ENCODE measurements at places on chromosomes 13 and 19.

GRCh38 chr13:41387576-41387975 is 69.8 kb upstream of the RGCC start:
- no peak for DNase-seq

DNA sequence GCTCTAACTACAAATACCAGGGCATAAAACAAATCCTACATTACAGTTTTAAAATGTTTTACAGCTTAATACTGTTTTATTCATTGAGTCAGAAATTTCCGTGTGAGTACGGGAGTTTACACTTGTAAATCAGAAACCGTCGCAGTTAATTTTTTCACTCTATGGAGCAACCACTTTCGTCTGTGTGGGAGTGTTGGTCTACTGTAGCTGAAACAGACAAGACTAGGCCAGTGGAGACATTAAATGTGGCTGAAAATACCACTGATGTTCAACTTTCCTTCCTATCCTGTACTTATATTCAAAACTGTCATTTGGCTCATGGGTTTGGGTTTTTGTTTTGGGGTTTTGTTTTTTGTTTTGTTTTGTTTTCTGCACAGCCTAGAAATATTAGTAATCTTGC is 268.7 kb downstream of the DCT start:
- no peak for DNase-seq

GRCh38 chr13:97506511-97506910 is 72.5 kb downstream of the RAP2A start:
- no peak for DNase-seq

GRCh38 chr13:107234319-107235073 is 666.6 kb upstream of the ARGLU1 start:
- no peak for DNase-seq

DNA sequence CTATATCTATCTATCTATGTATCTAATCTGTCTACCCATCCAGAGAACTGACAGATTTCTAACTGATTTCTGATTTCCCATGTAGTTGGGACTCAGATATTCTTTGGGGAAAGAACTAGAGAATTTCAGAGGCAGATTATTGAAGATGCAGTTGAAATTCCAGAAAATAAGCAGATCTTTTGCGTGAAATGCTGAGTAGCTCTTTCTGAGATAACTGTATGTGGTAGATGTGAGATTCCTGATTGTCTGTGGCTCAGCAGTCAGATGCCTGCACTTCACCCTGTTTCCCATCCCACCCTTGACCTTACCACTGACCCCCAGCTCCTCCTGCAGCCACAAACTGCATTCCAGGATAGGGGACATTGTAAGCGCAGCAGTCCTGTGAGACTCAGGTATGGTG is 61.5 kb downstream of the DGKH start:
- no peak for DNase-seq

DNA sequence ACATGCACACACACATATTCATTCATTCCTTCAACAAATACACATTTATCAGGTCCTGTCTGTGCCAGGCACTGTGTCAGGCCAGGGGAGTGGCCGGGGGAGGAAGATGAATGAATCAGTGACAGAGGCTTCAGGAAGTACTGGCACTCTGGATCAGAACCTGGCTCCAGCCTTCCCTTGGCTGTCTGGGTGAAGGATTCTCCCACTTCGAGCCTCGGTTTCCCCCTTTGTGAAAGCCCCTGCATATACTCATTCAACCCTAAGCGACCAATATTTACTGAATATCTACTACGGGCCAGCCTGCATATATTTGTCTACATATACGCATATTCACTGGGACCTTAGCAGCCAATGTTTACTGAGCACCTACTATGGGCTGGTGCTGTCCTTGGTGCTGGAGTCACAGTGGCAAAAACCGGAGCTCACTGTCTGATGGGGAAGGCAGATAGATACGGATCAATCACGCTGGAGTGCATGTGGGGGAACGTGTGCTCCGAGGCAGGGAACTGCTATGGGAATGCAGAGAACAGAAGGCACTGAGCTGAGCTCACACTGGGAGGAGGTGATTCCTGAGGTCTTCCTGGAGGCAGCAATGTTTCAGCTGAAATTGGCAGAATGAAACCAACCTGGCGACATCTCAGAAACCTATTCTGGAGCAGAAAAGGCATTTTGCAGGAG is 636 bp upstream of the ZNF579 start:
- no peak for DNase-seq

DNA sequence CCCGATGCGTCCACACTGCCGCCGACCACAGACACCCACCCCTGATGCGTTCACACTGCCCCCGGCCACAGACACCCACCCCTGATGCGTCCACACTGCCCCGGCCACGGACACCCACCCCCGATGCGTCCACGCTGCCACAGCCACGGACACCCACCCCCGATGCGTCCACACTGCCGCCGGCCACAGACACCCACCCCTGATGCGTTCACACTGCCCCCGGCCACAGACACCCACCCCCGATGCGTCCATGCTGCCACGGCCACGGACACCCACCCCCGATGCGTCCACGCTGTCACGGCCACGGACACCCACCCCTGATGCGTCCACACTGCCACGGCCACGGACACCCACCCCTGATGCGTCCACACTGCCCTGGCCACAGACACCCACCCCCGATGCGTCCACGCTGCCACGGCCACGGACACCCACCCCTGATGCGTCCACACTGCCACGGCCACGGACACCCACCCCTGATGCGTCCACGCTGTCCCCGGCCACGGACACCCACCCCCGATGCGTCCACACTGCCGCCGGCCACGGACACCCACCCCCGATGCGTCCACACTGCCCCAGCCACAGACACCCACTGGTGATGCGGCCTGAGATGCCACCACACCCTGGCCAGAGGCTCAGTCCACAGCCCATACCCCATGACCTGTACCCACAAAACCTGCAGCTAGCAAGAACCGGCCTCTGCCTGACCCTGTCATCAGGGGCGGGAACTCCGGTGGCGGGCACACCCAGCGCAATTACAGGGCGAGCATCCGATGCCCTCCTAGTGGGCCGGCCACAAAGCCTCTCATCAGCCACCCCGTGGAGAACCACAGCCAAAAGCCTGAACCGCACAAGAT is 28.4 kb downstream of the RASA3 start:
- no peak for DNase-seq

- DNase-seq, result no peak
These were observed 36.8 kb upstream of the ZNF536 start for GRCh38 chr19:30335306-30335886.

GRCh38 chr19:39816287-39817048 is 17.5 kb downstream of the DYRK1B start:
- no peak for DNase-seq

DNA sequence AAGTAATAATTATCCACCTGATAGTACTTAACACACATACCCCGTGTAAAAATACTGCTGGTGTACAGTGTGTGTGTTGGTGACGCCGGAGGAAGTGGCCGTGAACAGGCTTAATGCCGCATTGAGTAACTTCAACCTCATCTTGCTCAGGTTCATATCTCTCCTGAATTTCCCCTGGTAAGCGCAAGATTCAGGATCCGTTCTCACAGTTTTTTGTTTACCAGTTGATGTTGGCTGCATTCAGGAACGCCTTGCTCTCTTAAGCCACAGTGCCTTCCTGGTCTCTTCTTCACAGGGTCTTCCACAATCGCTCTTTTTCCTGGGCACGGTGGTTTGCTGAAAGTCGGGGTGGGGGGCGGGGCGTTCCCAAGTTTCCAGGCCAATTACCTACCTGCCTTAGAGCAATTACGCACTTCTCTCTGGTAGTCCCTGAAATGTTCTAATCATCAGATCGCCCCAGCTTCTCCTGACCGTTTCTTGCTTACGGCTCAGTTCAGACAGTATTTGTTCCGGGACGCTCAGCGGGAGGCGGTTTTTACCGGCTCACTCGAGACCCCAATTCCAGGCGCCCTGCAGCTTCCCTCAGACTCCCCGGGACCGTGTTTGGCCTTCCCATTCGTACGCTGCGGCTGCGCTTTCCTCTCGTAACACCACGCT is 706 bp upstream of the DNAJC3 start:
- DNase-seq, result no peak

DNA sequence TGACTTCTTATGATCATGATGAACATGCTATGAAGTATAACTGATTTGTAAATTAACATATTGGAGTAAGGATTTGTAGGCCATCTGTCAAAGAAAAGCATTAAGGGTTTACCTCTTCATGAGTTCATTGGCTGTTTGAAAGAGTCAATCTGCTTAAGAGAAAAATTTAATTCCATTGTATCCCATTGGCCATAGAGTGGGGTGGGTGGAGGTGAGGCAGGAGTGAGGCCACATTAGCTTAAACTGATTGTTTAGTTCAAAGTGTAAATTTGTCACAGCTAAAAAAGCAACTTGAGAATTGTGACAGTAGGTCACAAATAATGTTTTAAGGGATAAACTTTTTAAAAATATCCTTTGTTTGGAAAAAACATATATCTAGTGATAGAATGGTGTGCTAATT is 11.4 kb downstream of the GPR180 start:
- DNase-seq, result no peak

DNA sequence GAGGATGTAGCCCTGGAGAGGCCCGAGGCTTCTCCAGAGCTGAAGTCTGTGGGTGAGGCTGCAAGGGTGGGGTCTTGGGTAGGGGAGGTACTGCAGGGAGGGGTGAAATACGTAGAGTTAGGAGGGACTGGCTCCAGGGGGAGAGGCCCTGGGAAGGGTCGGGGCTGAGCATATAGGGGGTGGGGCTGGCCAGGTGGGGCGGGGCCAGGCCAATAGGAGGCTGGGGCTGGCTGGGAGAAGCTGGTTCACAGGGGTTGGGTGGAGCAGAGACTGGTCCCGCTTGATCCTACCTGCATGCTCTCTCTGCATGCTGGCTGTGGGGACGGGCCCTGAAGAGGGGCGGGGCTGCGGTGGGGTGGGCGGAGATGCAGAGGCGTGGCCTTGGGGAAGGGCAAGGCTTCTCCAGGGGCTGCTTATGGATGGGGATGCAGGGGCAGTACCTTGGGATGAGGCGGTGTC is 51.9 kb downstream of the CELF5 start:
- peak; percentile 90 for DNase-seq

- DNase-seq, result no peak
These were observed 2.7 kb downstream of the PRKACA start for GRCh38 chr19:14114854-14115253.

GRCh38 chr19:55096061-55096701 is 20.5 kb downstream of the EPS8L1 start:
- no peak for DNase-seq

- no peak for DNase-seq
These were observed 891.5 kb downstream of the EFNB2 start for GRCh38 chr13:105643966-105644365.

DNA sequence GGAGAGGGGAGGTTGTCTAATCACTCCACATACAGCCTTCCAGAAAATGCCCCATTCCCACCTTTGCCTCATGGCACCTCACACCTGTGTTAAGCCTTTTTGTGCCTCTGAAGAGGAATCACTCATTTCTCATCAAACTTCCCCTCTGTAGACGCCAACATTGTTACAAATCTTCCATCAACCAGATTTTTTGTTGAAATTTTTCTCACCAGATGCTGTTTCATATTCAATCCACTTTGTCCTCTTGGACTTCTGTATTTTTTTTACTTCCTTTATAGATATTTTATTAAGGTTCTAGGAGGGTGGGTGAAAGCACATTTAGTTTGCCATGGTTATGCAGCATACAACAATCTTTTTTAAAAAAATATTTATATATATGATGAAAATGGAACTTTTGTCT is 74.0 kb downstream of the RUBCNL start:
- no peak for DNase-seq

- no peak for DNase-seq
These were observed 870 bp upstream of the UNC13A start for GRCh38 chr19:17688853-17689595.

DNA sequence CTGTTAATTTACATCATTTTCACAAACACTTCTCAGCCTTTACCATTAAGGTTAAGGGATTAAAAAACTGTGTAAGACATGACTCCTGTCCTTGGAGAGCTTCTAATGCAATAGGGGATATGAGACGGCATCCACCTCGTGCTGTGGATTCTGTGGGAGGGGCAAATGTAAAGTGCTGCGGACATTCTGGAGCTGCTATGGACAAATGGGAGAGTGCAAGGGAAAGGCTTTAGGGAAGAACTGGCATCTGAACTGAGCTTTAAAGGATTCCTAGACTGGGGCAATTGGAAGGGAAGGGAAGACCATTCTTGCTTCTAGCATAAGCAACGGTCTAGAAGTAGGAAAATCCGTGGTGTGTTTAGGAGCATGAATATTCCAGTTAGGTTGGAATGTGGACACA is 31.4 kb downstream of the CDADC1 start:
- no peak for DNase-seq

- no peak for DNase-seq
These were observed 563.5 kb upstream of the SPRY2 start for GRCh38 chr13:80904386-80904785.

DNA sequence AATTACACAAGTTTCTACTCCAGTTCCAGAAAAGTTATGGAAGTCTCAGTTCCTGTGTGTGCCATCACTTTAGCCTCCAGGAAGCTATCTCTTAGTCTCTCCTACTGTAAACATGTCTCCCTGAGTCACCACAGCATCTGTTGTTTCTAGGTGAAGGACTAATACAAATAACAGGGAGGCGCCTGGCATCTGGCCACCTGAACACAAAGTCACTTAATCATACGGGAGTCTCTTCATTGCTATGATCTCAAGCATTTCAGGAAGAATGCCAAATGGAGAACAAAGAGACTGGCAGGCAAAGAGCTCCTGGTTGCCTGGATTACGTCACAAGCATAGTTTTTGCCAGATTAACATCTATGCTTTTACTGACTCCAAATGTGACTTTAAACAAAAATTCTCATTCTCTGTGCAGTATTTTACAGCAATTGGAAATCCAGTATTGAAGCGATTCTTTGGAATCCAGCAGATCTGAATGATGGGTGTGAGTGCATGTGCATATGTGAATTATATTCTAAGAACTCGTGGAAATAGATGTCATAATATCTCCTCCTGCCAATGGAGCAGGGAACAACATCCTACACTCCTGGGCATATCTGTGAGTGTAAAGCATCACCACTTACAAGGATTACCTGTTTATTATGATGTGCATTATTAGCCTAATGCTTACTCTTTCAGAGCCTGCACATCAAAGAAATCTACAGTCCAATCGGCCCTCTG is 572.8 kb downstream of the PCDH9 start:
- peak; percentile 85 for DNase-seq

DNA sequence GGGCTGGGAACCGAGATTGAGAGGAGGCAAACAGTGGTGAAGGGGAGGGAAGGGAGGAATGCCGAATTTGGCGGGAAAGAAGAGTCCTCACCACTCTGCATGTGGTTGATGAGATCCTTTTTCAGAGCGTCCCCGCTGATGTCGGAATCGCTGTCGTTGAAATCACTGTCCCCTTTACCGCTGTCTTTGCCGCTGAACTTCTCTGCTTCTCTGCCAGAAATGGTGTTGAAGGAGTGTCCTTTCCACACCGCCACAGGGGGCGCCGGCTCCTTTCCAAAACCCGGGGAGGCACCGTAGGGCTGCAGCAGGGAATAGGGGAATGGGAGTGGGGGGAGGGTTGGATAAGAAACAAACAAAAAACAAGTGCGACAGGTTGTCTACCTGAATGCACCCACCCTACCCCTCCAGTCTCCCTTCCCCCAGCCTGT is 3.1 kb downstream of the PCDH8 start:
- no peak for DNase-seq

- no peak for DNase-seq
These were observed 402.8 kb downstream of the FGF9 start for GRCh38 chr13:22073718-22074117.

- DNase-seq, result no peak
These were observed 77.3 kb downstream of the ZIC5 start for GRCh38 chr13:99894105-99894839.

- DNase-seq, result peak; percentile 71
These were observed 4.7 kb upstream of the PRMT1 start for GRCh38 chr19:49672131-49672919.

GRCh38 chr13:105342281-105342820 is 1193.1 kb downstream of the EFNB2 start:
- DNase-seq, result no peak

- DNase-seq, result no peak
These were observed 265.0 kb downstream of the PCDH9 start for GRCh38 chr13:66965181-66965580.

All from NCI-H774 (cell line).